Common myeloid progenitor, CD34-positive (primary cell): ENCODE measurements at places on chromosomes 12 and 14.
A peak's percentile ranks its signal among the peaks of the same experiment; 100 is the strongest.

DNA sequence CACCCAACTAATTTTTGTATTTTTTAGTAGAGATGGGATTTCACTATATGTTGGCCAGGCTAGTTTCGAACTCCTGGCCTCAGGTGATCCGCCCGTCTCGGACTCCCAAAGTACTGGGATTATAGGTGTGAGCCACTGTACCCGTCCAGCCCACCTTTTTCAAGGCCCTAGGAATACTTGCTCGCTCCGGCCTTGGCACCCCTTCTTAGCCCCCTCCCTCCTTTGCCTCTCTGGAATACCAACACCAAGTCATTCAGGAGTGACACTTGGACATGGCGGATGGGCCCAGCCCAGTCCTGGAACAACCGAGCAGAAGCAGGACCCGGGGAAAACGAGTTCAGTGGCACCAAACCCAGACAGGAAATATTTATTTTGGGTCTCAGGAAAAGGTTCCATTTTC is 29.1 kb downstream of the PLEKHG3 start:
- DNase-seq, result no peak
- H3K27ac ChIP-seq, result no peak overlapping the region
- peaks cover 56% of the 10 kb centered on the region for H3K36me3 ChIP-seq

DNA sequence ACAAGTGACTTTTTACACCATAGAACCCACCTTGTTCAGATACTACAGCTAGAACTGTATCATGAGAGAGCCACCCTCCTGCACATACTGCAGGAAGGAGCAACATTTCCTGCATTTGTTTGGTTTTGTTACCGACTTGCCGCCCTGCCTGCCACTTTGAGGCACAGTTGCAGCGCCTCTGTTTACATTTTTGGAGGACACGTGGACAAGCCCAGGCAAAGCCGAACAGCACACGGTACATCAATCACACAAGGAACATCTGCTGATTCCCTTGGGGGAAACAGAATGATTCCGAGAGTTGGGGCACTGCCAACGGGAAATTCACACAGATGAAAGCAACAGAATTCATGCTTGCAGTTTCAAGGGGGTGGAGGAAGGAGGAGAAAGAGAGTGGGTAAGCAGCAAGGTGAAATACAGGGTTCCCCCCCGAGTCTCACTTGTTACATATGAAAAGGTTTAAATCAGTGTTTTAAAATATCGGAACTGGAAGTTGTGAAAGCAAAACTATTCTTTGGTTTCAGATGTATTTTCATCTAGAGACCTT is 110.7 kb downstream of the BTG1 start:
- H3K27ac ChIP-seq, result peak overlapping the region; percentile 64
- no peaks in the 10 kb centered on the region for H3K27me3 ChIP-seq
- no peaks in the 10 kb centered on the region for H3K36me3 ChIP-seq
- H3K4me3 ChIP-seq, result peak overlapping the region; percentile 56
- DNase-seq, result peak; percentile 21

- no peak overlapping the region for H3K4me3 ChIP-seq
- no peaks in the 10 kb centered on the region for H3K36me3 ChIP-seq
- no peak overlapping the region for H3K27ac ChIP-seq
- no peak for DNase-seq
- peaks cover 10% of the 10 kb centered on the region for H3K4me1 ChIP-seq
- H3K27me3 ChIP-seq, result no peaks in the 10 kb centered on the region
Observed at GRCh38 chr12:32395026-32395425, 4.3 kb upstream of the FGD4 start.

GRCh38 chr12:8916154-8916553 is 1.8 kb downstream of the PHC1 start:
- H3K4me3 ChIP-seq, result no peak overlapping the region
- peaks cover 19% of the 10 kb centered on the region for H3K4me1 ChIP-seq
- peaks cover 2% of the 10 kb centered on the region for H3K36me3 ChIP-seq
- no peak overlapping the region for H3K27ac ChIP-seq

DNA sequence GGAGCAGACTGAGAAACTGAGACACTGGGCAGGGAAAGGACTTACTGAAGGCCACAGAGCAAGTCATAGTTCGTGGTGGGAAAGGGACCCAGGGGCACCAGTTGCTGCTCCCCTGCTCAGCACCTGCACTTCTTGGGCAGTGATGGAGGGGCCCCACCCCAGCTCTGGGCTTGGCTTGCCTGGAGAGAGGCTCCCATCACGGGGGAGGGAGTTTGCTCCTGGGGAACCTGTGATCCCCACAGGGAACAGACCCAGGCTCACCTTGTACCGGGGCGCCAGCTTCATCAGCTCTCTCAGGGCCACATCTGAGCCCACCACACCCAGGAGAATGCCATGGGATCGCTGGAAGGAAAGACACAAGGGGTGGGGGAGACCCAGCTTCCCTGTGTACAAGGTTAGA is 39.8 kb downstream of the CACNA2D4 start:
- no peak overlapping the region for H3K27ac ChIP-seq
- no peak for DNase-seq
- no peaks in the 10 kb centered on the region for H3K27me3 ChIP-seq
- H3K4me1 ChIP-seq, result no peaks in the 10 kb centered on the region

- no peaks in the 10 kb centered on the region for H3K4me1 ChIP-seq
- H3K4me3 ChIP-seq, result no peak overlapping the region
- peaks cover 6% of the 10 kb centered on the region for H3K27me3 ChIP-seq
- H3K36me3 ChIP-seq, result no peaks in the 10 kb centered on the region
Observed at GRCh38 chr12:4032924-4033615, 159.9 kb upstream of the PARP11 start.
